Dorsolateral prefrontal cortex (tissue), 122 donors: ENCODE measurements at places on chromosomes 4 and X.

- no peak for DNase-seq
Measured at GRCh38 chr4:77911842-77912450, 49.3 kb downstream of the MRPL1 start.

- DNase-seq: no peak
Measured at GRCh38 chr4:156931267-156931666, 40.3 kb downstream of the PDGFC start.

DNA sequence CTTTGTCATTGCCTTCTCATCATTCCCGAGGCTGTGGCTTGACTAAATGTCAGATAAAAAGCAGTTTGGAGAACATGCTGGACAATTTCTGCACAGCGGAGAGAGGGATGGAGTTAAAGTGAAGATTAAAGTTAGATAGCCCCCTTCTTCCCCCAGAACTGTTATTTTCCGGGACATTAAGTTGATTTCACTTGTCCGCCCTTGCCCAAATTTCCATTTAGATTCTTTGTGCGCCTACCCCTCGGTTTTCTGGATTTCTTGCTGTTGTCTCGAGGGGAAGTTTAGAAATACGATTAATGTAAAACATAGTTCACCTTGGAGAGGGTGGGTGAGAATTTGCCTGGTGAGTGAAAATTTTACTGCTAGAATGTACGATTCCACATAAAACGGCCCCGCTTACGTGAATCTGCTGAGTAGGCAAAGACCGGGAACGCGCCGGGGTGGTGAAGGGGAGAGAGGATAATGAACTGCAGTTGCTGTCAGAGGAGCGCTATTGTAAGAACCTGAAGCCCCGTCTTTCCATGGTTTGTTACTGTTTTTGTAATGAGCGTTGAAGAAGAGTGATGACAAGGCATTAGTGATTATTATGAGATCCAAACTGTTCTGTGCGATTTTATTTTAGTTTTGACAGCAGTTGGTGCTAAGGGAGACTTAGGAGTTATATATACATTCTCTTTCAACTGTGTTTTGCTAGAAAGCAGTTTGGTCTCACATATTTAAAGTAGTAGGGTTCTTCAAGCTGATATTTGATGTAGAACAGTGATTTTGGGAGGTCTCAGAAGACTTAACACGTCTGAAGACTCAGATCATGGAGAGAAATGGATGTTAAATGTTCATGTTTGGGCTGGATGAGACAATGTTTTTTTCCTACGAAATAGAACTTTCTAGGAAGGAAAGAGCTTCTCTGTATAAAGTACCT lies 73.0 kb downstream of the AFF1 start:
- DNase-seq: peak; percentile 41

DNA sequence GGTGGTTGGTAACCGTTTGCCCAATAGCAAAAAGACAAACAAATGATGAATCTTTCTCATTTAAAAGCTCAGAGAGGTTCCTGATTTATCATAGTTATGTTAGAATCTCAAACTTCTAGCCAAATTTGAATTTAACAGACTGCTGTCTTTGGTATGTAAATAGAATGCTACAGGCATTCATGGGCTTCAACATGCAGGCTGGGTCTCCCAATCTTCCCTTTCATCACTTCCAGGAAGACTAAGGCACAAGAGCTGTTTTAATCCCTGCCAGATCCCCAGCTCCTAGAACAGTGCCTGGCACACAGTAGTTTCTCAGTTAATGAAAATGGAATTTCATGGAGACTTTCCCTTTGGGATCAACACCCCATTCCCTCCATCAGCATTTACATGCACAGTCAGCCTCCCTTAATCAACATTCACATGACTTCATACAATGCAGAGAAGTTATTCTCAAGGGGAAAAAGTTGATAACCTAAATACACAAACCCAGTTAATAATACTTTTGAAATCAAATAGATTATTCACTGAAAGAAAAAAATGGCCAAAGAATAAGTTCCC lies 107.6 kb upstream of the C1QTNF7 start:
- no peak for DNase-seq

DNA sequence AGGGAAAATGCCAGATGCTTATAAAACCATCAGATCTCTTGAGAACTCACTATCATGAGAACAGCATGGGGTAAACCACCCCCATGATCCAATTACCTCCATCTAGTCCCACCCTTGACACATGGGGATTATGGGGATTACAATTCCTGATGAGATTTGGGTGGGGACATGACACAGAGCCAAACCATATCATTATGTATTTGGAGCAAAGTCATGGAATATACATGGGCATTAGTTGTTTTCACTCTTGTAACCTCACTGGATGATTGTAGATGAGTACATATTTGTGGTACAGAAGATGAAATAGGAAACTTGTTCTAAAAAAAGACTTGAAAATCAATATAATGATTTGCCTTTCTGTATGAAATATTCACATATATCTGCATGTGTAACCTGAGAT lies 674.5 kb upstream of the BOD1L1 start:
- no peak for DNase-seq

DNA sequence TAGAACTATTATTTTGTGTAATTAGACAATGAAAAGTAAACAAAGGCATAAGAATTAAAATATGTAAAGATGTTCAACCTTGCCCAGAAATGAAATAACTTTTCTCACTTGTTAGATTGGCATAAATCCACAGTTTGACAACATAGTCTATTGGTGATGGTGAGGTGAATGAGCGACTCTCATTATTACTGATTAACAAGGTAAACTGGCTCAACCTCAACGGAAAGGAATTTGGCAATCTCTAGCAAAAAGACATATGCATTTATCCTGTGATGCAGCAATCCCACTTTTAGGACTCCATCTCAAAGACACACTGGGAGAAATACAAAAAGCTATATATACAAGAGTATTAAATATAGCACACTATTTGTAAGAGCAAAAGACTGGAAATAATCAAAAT lies 22.3 kb downstream of the UBA6 start:
- no peak for DNase-seq

DNA sequence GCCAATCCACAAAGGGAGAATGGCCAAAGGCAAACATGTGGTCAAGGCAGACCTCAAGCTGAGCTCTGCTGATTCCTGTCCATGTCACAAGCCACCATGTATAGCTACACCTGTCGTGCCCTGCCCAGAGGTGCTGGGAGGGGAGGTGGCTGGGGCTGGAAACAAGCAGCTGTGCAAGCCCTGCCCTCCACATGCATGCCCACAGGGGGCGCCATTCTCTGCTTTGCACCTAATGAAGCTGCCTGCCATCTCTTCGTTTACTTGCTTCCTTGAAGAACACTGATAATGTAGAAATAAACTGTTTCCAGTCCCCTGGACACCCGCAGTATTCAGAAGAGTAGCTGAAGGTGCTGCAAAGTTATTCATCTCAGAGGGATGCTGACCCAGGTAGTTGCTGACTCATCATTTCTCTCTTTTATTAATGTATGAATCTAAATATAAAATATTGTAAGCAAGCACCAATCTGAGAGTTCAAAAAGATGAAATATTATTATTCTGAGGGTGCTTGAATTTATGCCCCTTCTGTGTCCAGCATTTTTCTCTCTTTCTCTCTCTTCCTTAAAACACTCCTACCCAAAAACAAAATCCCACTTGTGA lies 278.6 kb downstream of the ADGRA3 start:
- DNase-seq: no peak

GRCh38 chr4:2924286-2924685 lies 38.9 kb downstream of the NOP14 start:
- DNase-seq: peak; percentile 15

DNA sequence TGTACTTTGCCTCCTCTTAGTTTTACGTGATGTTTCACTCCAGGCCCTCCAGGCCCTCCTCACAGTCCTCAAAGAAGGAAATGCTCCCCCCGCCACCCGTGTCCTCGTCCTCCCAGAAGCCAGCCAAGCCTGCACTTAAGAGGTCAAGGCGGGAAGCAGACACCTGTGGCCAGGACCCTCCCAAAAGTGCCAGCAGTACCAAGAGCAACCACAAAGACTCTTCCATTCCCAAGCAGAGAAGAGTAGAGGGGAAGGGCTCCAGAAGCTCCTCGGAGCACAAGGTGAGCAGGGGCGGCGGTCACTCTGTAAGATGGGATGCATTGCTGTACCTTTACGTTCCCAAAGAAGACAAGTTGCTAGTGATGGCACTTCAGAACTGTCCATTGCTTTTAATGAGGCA lies 94.4 kb downstream of the KLHL8 start:
- DNase-seq: no peak

DNA sequence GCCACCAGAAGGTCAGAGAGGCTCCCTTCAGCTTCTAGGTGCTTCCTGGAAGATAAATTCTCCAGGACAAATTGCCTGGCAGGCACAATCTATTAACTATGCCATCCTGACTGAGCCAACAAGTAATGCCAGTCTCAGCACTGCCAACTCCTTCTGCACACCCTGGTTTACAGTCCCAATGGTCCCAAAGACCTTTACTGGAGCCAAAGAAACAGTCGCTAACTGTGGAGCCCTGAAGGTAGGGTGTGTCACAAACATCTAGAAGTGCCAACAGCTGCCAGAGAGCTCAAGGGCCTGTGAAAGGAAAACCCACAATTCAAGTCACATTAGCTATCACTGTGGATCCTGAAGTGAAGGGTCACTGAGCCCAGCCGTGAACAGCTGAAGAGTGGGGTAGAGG lies 34.9 kb upstream of the CITED1 start:
- DNase-seq: no peak

GRCh38 chrX:45751156-45751555 lies 550.5 kb upstream of the DIPK2B start:
- no peak for DNase-seq

- no peak for DNase-seq
Measured at GRCh38 chrX:112587194-112587593, 92.5 kb downstream of the LHFPL1 start.

DNA sequence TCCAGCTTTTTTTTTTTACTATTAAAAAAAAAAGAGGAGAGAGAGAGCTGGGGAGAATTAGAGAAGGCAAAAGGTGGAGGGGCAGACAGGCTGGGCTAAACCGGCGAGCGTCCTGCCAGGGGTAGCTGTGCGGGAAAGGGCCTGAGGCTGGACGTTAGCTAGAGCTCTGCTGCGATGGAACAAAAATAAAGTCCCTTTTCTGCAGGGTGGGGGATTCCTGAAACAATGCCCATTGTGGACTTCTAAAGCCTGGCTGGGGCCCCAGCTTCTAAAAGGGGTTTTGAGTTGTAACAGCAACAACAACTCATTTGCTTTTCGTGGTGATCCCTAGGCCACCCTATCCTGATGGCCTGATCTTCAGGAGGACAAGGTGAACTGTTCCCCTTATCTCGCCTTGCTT lies 311.7 kb downstream of the FBXW7 start:
- DNase-seq: no peak

DNA sequence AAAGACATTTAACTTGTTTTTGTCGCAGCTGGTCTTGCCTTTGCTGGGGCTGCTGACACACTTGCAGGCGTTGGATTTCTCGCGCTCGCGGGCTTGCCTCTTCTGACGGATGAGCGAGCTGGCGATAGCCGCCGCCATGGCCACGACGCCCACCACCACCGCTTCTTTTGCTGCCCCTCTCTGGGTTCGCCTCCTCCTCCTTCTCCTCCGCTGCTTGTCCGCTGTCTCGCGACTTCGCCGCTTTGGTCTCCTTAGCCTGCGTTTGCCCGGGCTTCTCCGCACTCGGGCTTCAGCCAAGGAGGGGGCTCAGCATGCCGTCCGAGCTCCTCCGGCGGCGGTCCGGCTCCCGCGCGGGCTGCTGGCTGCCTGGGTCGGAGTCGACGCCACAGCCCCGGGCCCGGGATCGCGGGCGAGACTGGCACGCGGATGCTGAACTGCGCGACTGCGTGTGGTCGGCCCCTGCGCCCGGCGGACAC lies 613 bp downstream of the FGF13 start:
- DNase-seq: no peak

DNA sequence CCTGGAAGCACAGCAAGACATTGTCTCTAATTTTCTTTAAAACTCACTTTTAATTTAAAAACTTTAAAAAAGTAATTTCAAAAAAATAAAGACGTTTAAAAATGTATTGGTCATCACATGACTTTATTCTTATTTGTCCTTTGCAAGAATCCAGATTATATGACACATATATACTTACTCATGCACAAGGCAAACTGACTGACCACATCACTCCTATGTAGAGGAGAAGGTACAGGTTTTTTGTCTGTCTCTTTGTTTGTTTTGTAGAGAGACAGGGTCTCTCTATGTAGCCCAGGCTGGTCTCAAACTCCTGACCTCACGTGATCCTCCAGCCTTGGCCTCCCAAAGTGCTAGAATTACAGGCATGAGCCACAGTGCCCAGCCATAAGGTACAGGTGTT lies 28.6 kb downstream of the MAML3 start:
- DNase-seq: no peak

DNA sequence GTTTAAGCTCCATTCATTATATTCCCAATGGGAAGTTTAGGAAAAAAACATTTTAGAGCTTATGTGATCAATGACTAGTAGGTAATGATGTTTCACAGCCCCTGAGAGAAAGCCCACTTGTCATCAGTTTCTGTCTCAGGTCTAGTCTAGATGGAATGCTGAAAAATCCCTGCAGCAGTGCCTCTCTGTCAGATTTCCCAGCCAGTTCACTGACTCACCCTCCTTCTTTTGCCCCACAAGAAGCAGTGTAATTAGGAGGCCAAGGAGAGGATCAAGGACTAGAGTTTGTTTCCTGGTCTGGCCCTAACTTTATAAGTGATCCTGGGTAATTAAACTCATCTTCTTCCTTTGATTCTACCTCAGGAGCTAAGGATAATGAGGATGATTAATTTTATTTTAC lies 118.7 kb upstream of the ANXA3 start:
- DNase-seq: no peak

DNA sequence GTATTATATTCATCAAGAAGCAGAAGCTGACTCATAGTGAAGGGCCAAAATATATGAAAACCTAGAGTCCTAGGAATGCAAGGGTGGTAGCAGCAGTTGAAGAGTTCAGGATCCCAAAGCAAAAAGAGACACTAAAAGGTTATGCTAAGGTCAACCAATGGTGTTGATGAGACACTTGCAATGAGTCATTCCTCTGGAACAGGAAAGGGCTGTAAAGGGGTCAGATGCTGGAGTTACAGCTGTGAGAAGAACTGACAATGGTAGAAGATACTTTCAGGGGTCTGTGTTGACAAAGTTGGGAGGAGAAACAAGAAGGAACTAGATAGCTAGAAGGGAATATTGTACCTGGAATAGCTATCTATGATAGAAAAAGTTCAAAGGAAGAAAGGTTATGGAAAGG lies 47.5 kb downstream of the ZGRF1 start:
- DNase-seq: no peak

- DNase-seq: no peak
Measured at GRCh38 chr4:79882806-79883205, 190.2 kb downstream of the ANTXR2 start.

DNA sequence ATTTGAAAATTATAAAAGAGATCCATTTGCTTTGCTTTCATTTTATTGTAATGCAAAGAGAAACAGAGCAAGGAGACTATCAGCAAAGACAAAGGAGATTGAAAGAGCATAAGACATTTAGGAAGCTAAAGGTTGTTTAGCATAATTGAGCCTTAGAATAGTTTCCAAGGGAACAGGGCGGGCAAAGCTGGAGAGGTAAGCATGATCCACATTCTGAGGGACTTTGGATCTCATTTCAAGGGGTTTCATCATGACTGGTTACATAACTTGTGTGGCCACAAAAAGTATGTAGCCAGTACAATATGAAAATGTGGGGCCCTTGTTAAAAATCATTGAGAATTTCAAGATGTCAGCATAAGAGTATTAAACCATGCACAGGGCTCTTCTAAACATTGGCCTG lies 406.5 kb downstream of the RPA4 start:
- DNase-seq: no peak

- no peak for DNase-seq
Measured at GRCh38 chr4:141860974-141861373, 224.6 kb downstream of the IL15 start.

GRCh38 chr4:88297725-88298454 lies 13.5 kb upstream of the PPM1K start:
- no peak for DNase-seq
